Central memory CD4-positive, alpha-beta T cell (primary cell): ENCODE measurements at places on chromosomes 7 and 10.

DNA sequence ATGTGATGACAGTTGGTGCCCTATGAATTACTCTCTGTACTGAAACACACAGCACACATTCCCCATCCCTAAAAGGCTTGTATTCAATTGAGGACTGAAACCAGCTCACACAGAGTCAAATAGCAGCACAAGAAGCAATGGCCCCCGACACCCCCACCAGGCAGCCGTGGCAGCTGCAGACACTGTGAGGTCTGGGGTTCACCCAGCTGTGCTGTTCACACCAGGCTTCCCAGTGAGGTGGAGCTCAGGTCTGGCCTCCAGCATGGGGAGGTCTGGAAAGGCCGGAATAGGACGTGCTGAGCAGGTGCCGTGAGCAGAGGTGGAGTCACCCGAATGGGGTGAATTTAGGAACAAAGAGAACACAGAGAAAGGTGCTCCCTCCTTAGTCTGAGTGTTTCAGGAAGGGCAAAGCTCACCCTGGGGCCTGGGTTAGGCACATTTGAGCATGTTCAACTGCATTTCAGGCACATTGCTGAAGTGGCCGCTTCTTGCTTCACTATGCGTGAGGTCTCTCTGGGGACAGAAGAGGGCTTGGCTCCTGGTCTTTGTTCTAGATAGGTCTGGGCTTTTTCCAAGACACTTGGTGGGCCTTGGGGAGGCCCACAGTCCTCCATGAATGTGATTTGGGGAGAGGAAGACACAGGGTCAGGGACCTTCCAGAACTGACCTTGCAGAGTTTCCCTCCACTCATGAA lies 41.1 kb downstream of the C10orf120 start:
- no peak for DNase-seq

GRCh38 chr7:99380032-99380822 lies 5.7 kb downstream of the ARPC1B start:
- peak; percentile 36 for DNase-seq

DNA sequence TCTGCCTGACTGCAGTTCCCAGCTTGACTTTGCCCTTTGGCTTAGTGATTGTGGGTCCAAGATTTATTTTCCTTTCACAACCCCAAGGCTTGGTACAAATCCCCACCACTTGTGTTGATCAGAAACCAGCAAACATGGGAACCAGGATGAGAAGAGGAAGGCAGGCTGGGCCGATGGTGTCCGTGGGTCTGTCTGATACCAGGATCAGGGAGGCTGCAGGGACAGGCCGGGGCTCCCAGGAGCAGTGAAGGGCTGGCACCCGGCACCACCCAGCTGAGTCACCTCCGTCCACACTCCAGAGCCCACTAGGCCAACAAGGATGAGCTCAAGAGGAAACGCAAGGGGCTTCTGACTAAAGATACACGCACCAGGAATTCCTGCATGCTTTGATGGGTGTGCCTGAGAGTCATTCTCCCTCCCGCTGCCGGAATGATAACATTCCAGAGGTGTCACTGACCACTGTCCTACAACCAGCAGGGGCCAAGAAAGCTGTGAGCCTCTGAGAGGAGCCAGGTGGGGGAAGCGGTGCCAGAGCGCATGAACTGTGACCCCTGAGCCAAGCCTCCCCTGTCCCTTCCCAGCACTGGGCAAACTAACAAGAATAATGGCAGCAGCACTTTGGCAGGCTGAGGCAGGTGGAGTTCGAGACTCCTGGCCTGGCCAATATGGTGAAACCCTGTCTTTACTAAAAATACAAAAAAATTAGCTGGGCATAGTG lies 29.2 kb upstream of the PROSER2 start:
- no peak for DNase-seq

DNA sequence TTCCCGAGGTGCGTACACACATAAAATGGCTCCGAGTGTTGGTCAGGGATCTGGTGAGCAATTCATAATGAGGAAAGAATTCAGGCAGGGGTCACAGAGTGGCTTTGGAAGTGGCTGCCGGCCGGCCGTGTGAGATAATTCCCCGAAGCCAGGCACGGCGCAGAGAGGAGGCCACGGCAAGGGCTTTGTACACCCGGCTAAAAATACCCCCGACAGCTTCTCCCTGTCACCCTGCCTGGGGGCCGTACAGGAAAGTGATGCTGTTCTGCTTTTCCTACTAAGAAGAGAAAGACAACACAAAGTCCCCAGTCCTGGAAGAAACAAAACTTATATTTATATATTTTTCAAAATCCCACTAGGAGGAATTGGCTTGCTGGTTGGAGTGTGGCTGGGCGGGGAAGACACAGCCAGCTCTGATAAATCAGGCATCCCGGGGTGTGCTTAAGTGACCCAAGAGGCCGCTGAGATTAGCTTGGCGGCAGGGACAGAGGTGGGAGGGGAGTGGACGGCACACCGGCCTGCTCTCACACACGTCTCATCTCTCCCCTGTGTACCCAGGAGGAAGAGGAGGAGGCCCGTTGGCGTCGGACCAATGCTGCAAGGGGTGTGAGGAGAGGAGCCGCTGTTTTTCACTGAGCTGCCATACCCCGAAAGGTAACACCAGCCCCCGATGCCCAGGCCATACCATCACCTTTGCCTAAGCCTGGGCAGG lies 70.5 kb downstream of the ZMIZ1 start:
- DNase-seq = no peak

DNA sequence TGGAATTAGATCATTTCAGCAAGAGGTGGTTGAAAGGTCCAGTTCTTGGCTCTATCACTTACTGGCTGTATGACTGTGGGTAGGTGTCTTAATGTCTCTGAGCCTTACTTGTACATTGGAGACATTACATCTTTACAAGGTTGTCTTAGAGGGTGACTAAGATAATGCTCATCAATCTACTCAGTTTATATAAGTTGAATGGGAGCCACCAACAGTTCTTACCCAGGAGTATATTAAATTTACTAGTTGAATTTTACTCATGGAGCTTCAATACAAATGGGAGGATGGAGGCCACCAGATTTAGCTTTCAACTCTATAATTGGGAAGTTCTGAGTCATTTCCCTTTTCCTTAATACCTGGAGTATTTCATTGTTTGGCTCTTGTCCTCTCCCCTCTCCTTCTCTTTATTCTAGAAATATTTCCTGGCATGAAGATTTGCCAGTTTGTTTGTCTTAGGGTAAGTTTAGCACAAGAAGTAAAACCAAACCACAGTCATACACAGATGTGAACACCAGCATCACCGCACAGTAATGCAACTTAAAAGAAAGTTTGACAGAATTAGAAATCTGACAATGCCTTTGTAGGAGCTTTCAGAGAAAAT lies 222.8 kb downstream of the LRMDA start:
- DNase-seq = no peak

- DNase-seq = no peak
Measured at GRCh38 chr7:117015258-117016184, 62.2 kb downstream of the ST7 start.

DNA sequence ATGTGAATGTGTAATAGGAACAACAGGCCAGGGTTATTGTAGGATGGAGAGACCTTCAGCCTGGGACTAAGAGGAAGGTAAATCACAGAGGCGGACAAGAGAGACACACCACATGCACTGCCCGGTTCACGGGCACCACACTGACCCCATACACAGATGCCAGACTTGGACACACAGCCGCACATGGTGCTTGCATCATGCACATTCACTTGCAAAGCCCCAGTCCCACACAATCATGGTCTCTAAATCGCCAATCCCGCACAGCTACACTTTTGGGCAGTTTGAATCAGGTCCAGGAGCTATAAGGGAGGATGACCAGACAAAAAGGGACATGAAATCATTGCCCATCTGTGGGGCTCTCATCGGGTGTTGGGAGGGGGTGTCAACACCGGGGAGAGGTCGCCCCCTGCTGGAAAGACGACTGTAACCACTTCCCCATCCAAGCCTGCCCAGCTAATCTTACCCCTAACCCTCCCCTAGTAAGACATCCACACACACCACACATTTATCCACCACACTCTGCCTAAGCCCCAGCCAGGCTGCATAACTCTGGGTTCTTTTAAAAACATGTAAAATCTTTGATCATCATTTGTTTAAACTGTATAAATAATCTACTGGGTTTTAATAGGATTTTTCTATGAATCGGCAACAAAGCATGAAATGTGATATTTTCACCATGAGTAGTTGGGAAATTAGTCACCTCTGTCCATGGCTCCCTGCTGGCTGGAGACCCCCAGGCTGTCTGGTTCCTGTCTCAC lies 40.5 kb upstream of the SLF2 start:
- DNase-seq = peak; percentile 7

DNA sequence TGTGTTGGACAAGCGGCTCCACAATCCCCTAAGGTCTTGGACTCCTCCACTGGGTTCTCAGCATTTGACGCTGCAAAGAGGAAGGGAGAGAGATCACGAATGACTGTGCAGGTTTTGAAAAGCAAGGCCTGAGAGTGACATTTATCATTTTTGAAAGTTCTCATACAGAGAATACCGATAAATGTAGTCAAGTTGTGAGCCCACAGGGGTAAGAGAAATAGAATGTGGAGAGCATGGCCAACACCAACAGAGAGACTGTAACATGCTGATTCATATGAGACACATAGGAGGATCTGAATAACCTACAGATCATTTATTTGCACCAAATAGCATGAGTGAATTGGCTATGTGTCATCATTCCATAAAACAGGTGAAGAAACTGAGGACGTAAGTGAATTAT lies 230.5 kb upstream of the MBL2 start:
- DNase-seq = no peak

DNA sequence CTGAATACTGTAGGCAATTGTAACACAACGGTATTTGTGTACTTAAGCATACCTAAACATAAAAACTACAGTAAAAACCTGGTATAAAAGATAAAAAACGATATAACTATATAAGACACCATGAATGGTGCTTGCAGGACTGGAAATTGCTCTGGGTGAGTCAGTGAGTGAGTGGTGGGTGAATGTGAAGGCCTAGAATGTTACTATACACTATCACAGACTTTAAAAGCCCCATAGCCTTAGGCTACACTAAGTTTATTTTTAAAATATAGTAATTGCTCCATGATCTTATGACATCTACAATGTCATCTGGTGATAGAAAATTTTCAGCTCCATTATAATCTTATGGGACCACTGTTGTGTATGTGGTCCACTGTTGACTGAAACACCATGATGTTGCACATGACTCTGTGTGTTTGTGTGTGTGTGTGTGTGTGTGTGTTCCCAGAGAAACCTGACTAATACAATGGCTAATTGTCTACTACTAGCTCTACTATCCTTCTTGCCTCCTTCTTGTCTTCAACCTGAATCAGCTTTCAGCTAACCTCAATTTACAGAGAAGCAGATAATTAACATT lies 27.6 kb upstream of the PRPF18 start:
- no peak for DNase-seq

GRCh38 chr7:27119412-27119911 lies 11.1 kb downstream of the HOXA4 start:
- no peak for DNase-seq

- DNase-seq = no peak
Measured at GRCh38 chr7:99133766-99134564, 9.9 kb downstream of the SMURF1 start.

GRCh38 chr7:134693256-134693655 lies 46.6 kb downstream of the BPGM start:
- no peak for DNase-seq

DNA sequence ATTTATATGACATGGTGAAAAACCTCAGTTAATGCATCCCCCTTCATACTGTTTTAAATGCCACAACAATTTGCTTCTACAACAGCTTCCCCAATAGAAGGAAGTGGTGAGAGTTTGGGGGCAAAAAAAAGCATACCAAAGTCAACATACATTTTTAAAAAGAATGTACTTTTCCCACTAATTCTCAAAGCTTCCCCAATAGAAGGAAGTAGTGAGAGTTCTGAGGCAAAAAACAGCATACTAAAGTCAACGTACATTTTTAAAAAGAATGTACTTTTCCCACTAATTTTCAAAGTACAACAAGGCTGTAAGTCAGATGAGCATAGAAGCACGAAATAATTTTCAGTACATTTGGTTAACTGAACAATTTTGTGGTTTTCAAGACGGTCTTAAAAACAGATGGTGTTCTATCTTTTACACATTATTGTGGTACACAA lies 24.0 kb downstream of the WASL start:
- DNase-seq = no peak

DNA sequence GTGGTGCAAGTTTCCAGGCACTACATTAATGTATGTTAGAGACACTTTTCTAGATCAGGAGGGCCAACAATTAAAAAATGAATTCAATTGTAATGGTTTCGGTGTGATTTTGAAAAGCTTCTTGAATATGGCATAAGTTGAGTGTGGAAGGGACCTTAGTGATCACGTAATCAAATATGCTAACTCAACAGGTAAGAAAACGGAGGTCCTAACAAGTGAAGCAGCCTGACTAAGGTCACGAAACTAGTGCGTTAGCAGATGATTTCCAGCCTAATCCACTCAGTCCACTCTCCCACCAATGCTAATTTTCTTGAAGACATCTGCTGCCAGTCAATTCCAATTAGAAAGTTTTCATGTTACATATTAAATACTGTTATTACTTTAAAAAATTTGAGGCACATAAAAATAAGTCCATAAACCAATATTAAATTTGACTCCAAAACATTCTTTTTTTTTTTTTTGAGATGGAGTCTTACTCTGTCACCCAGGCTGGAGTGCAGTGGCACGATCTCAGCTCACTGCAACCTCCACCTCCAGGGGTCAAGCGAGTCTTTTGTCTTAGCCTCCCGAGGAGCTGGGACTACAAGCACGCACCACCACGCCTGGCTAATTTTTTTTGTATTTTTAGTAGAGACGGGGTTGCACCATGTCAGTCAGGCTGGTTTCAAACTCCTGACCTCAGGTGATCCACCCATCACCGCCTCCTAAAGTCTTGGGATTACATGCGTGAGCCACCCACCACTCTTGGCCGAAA lies 2.3 kb upstream of the RSBN1L start:
- DNase-seq = no peak

- DNase-seq = no peak
Measured at GRCh38 chr10:121947343-121948330, 19.8 kb upstream of the ATE1 start.

GRCh38 chr10:3109633-3110032 lies 42.3 kb downstream of the PFKP start:
- no peak for DNase-seq

- no peak for DNase-seq
Measured at GRCh38 chr10:86753638-86754434, 2.6 kb upstream of the BMPR1A start.

DNA sequence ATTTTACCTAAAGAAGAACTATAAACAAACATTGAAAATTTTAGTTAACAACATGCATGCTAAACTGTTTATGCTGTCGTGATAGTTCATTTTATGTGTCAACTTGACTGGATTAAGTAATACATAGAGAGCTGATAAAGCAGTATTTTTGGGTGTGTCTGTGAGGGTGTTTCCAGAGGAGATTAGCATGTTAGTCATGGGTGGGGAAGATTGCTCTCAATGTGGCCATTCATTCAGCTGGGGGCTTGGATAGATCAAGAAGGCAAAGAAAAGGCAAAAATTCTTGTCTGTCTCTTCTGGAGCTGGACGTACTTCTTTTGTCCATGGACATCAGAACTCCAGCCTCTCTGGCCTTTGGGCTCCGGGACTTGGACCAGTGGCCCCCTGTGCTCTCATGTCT lies 172.9 kb upstream of the SEMA3E start:
- DNase-seq = no peak

- DNase-seq = no peak
Measured at GRCh38 chr7:2723138-2723850, 35.3 kb downstream of the AMZ1 start.
